ENCODE measurements at places on chromosomes 16 and 17.

GRCh38 chr16:3475604-3476375 lies 19.5 kb downstream of the C16orf90 start:
- DNase-seq, result no peak

- no peak for DNase-seq
Measured at GRCh38 chr17:34579017-34579946, at the start of gene TMEM132E. TSS of gene TMEM132E (plus strand) at chr17:34579582. CDS start at chr17:34581077, 1,495 bp downstream.

DNA sequence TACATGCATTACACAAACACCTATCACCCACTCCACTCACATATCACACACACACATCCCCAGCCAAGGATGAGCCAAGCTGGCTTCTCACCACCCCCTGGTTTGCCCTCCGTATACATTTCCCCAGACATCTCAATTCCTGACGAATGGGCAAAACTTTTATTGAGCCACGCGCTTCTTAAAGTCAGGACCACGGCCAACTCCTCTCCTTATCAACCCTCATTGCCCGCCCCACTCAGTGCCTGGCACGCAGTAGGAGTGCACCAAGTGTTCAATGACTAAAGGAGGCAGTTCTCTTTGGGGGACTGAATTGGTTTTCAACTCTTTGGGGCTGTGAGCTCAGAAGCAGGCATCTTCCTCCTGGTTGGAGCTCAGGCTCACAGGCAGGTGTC lies 22.5 kb upstream of the C16orf78 start:
- no peak for DNase-seq

DNA sequence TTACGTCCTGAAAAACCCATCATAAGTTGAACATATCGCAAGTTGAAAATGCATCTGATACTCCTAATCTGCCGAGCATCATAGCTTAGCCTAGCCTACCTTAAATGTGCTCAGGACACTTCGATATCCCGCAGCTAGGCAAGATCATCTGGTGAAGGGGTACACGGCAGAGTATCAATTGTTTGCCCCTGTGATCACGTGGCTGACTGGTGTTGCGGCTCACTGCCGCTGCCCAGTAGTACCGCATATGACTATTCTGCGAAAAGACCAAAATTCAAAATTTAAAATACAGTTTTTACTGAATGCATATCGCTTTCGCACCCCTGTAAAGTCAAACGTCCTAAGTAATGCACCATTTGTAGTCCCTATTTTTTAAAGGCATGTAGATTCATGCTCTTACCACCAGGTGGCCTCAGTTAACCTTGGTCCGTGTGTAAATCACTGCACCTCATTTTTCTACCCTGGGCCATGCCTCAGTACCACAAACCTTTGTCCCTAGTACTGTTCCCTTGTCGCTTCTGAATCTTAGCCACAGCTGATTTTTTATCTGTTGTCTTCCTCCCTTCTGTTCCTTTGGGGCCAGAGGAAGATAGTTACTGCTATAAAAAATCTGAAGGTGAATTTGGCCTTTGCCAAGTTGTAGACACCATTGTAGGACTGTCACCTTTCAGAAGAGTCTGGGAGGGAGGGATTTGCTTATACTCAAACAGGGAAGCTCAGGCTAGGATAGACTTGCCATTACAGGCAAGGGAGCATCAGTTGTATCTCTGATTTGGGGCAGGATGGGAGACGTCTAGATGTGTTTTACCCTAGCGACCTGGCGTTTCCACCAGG lies 34.4 kb downstream of the WWP2 start:
- peak; percentile 79 for DNase-seq

GRCh38 chr16:85541980-85542900 lies 70.9 kb upstream of the GSE1 start:
- no peak for DNase-seq

DNA sequence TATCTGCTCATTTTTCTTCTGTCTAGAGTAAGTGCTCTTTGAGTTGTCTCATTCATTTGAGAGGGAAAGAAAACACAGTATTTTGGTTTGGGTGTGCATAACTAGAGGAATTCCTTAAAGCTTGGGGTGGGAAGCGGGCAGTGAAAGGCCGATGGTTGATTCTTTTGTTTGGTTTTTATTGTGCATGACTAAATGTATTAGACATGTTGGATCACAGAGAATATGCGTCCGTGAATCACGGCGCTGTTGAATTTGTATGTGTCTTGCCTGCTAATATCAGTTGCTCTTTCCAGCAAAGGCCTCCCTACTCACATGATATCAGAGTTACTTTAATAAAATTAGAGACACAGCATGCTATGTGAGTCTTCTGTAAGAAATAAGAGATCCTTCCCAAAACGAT lies 180.0 kb downstream of the CHD9NB start:
- no peak for DNase-seq

GRCh38 chr17:44773140-44773539 lies 14.4 kb downstream of the ADAM11 start:
- no peak for DNase-seq

- DNase-seq, result no peak
Measured at GRCh38 chr17:42038221-42038973, 12.0 kb downstream of the C17orf113 start.

Measured in astrocyte of the spinal cord (primary cell).